Astrocyte (in vitro differentiated cells and primary cell): ENCODE measurements at places on chromosomes 5 and 9.
A peak's percentile ranks its signal among the peaks of the same experiment; 100 is the strongest.

- peak; percentile 31 for DNase-seq
These were observed 102.7 kb downstream of the GOLPH3 start for GRCh38 chr5:32071351-32071944.

DNA sequence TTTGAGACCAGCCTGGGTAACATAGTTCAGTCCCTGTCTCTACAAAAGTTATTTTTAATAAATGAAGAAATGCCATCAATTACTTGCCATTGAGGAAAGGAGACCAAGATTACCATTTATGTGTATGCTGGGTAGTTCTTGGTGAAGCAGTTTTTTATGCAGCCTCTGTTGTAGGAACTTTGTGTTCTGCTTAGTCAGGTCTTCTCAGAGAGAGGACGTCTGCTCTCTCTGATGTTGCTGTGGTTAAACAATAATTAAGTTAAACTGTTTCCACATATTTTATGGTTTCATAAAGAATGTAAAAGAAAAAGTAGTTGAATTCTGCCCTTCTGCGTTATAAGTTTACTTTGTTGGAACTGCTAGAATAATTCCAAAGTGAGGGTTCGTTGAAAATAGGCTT, 210.5 kb downstream of the KDM4C start:
- DNase-seq: peak; percentile 66

GRCh38 chr9:69035438-69036308, at the start of gene FXN:
Gene FXN, plus strand, starts transcription at chr9:69035752. Its CDS starts 31 bp downstream, at chr9:69035783.
- DNase-seq: peak; percentile 57

DNA sequence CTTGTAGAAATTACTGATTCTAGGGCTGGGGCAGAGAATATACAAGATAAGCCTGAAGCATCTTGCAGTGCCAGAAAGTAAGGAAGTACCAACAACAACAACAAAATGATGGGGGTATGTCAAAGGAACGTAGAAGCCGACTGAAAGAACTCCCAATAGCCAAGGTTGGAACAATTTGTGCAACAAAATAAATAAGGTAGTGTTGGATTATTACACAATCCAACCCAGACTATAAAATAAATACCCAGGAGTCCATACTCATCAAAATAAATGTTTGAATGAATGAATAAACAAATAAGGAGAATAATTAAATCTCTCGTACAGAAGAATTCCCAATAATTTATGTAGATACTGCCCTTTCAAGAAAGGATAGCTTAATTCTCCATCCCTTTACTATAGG, 31.1 kb upstream of the GNAQ start:
- DNase-seq: no peak

DNA sequence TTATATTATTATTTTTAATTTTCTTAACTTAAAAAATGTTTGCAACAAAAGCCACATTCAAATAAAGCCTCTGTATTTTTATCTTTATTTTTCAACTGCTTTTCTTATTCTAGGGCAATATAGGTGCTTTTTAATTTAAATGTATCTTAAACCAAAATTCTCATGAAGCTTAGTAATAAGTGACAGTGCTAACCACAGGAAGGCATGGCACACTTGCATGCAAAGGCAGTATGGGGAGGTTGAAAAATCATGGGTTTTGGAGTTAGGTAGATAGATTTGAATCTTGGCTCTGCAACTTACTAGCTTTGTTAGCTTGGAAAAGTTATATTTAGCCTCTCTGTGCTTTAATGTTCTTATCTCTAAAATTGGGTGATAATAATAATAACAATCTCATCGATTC, 458.0 kb downstream of the DMAC1 start:
- no peak for DNase-seq

GRCh38 chr5:83035373-83036100, 41.7 kb downstream of the TMEM167A start:
- no peak for DNase-seq

GRCh38 chr5:148569948-148570347, 84.4 kb downstream of the HTR4 start:
- no peak for DNase-seq

DNA sequence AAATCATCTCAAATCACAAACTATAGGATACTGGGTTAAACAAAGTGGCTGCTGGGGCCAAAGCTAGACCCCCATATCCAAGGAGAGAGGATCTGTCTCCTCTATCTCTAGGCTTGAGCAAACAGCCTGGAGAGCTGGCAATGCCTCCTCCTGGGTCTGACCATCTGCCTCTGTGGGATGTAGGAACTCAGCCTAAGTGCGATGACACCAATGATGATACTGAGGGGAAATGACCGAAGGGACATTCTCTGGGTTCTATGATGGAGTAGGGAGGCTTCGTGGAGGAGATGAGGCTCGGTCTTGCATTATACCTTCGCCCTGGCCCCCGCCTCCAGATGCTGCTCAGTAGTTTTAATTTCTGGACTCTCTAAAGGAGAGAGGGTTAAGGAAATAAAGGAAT, 9.3 kb upstream of the SPATA24 start:
- no peak for DNase-seq

GRCh38 chr5:127088251-127088650, 14.9 kb upstream of the C5orf63 start:
- peak; percentile 96 for DNase-seq
